Left forelimb (tissue), 1 donor: ENCODE measurements at places on chromosomes 5 and 9.

DNA sequence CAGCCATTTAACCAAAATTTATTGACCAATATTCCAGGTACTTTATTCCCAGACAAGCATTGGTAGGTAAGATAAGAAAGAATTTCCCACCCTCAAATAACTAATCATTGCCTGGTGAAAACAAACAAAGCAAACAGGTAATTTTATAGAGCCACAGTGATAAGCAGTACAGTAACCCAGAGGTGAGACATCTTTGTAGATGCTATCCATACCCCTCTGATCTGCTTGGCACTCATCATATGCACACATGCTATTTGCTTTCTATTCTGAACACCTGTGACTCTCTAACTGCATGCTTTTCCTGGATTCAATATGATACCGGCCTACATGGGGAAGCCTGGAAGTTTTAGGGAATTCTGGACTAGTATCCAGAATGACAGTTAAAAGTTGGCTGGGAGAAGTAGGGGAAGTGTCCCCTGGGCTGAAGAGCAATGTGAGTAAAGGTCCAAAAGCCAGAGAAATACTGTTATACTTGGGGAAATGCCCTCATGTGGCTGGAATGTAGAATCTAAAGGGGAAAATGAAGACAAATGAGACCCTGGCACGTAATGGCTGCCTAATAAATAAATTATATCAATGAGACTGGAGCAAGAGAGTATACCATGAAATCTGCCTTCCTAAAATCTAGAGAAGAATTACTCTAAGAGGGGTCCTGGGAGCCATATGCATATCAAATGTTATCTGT lies 243.8 kb upstream of the ADAMTSL1 start:
- DNase-seq, result no peak

GRCh38 chr5:140408750-140409241 lies 7.2 kb downstream of the ANKHD1 start:
- DNase-seq, result no peak

DNA sequence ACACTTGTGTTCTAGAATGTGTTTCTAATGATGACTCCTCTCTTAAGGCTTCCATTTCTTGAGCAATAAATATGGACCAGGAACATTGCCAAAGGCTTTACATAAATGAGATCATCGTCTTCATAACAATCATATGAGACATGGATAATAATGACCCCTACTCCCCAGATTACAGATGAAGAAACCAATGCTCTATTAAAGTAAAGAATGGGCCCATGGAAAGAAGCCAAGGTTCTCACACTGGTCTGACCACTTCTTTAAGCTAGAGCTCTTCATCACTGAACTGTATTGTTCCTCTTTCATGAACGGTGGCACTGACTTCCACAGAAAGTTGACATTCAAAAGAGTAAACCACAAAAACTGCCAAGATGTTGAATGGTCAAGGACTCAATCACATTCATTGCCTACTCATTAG lies 65.3 kb downstream of the MARCHF3 start:
- no peak for DNase-seq

DNA sequence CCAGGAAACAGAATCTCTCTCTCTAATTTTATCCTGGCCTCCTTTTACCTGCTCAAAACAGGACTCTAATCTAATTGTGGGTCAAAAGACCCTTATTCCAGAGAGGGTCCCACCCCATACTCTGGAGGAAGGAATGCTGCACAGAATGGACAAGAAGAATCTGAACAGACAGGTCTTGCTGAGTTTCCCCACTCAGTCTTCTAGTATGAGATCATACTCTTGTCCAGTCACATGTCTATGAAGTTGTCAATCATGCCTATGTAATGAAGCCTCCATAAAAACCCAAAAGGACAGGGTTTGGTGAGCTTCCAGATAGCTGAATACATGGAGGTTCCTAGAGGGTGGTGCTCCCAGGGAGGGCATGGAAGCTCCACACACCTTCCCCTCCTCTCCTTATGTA lies 123.9 kb upstream of the FER start:
- DNase-seq, result no peak

GRCh38 chr9:3858961-3859360 lies 333.2 kb upstream of the RFX3 start:
- no peak for DNase-seq

DNA sequence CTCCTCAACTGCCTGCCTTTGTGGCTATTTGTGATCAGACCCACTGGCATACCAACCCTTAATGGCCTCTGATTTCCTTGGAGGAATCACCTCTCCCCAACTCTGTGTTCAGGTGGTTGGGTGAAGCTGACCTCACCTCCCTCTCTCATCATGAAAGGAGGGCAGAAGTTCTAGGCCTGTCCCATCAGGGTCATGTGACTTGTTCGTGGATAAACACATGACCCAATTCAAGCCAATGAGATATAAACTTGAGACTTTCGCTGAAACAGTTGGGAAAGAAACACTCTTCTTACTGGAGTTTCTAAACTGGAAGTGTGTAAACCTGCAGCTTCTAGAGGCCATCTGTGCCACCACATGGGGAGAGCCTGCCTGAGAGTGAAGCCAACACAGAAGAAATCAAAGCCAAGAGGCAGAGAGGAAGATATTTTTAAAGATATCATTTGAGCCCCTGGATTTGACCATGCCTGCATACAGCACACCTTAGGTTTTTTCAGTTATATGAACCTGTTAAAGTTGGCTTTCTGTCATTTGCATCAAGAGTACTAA lies 5.8 kb downstream of the GABBR2 start:
- DNase-seq, result no peak

- no peak for DNase-seq
These were observed 52.5 kb downstream of the PFDN1 start for GRCh38 chr5:140250386-140250785.

GRCh38 chr5:37882636-37883035 lies 42.8 kb upstream of the GDNF start:
- no peak for DNase-seq

DNA sequence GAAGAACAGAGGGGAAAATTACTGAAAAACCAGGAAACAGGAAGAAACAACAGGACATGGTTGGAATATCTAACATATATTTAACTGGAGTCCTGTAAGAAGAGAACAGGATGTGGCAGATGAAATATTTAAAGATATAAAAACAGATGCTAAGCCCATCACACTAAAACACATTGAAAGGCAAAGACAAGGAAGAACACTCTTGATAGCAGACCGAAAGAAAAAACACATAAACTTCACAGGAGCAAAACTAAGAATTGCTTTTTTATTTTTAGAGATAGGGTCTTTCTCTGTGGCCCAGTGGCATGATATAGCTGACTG lies 324.4 kb upstream of the ARRDC3 start:
- DNase-seq, result no peak

DNA sequence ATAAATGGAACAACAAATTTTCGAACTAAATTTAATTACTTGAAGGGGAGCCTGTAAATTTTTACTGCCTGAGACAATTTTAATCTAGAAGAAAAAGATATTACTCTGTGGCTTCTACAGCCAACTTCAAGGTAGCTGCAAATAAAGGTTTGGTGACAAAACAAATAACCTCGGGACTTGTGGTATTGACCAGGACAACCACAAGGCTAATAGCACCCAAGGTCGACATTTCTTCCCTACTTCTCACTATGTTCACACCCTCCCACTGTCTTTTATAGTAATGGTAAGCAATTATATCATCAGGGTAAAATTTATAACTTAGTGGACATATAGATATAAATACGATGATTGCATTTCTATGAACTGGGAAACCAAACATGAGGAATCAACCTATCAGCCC lies 67.9 kb upstream of the SPINK5 start:
- DNase-seq, result no peak

DNA sequence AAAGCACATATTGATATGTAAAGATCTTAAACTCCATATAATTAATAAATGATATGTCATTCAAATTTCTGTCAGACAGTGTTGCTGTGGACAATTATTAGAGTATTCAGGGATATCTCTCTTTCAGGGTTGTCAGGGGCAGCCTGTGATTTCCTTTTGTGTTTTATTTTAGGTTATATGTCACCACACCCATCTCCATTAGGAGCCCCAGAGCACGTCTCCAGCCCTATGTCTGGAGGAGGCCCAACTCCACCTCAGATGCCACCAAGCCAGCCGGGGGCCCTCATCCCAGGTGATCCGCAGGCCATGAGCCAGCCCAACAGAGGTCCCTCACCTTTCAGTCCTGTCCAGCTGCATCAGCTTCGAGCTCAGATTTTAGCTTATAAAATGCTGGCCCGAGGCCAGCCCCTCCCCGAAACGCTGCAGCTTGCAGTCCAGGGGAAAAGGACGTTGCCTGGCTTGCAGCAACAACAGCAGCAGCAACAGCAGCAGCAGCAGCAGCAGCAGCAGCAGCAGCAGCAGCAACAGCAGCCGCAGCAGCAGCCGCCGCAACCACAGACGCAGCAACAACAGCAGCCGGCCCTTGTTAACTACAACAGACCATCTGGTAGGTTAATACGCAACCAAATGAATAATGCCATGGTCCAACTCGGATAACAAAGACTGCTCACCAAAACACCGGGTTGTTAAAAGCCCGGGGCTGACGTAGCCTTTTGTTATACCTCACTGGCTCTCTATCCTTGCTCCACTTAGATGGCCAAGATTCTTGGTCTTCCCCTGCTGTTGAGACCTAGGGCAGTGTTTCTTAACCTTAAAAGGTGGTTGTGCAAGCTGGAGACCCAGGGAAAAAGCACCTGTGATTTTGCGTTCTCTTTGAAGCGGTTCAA lies 24.4 kb downstream of the SMARCA2 start:
- no peak for DNase-seq

- DNase-seq, result no peak
These were observed 15.1 kb upstream of the PWWP2A start for GRCh38 chr5:160134332-160134731.

DNA sequence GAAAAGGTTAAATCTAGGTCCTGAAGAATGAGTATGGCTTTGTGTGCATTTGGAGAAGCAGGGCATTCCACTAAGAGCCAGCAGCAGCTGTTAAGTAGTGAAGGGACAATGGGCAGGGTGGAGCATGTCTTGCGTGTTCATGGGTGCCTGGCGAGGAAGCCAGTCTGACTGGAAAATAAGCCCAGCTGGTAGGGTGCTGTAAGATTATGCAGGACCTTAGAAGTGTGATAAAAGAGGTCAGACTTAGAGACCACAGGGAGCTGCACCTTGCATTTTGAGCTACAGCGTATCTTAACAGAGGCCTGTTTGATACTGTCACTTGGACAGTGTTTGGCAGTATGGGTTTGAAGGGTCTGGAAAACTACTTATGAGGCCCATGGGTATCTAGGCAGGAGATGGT lies 131.7 kb upstream of the ELL2 start:
- DNase-seq, result no peak

DNA sequence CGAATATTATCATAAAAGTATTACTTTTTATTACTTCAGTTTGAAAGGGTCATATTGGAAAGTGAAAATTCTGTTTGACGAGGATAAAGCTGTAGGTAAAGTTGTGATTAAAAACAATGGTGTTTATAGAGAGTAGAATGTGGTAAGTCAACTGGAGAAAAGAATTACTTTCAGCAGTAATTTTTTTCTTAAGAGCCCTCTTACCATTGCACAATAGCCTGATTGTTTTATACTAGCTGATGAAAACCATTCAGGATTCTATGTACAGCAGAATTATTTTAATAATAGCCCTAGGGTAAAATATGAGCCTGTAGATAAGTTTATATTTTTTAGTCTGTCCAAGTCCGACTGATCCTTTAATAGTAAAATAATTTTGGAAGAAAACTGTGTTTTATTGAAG lies 16.6 kb downstream of the CDC42SE2 start:
- DNase-seq, result no peak

- DNase-seq, result no peak
These were observed 84.1 kb downstream of the SNX18 start for GRCh38 chr5:54601411-54602230.

DNA sequence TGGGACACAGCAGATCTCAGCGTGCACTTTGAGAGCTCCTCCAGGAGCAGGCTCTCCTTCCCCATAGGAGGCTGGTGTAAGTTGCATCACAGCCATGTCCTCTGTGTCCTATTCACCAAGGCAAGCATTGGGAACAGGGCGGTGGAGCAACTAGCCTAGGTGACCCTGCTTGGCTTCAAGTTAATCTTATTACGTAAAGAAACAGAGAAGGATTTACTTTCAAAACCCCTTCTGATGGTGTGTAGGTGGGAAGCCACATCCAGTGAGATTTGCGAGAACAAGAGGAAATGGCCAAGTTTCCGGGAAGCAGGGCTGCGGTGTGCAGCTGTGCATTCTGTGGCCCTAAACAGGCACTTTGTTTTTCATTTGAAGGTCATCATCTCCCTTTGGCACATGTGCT lies 80.2 kb downstream of the TRIO start:
- no peak for DNase-seq

DNA sequence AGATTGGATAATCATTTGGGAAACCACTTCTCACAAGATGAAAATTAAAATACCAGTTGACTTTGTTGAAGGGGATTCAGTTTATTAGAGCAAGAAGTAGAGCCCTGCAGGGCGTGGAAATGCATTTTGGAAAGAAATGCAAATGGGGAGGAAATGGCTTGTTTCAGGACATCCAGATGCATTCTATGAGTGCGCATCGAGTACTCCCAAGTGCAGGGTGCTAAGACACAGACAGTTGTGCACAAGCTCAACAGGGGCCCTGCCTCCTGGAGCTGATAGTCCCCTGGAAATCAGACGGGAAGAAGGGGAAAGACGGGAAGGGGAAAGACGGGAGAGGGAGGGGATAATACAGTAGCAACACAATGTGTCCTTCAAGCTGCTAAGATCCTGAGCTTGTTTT lies 64.0 kb downstream of the NSUN2 start:
- DNase-seq, result no peak

- no peak for DNase-seq
These were observed 272.0 kb upstream of the ACTBL2 start for GRCh38 chr5:57754616-57755015.

- no peak for DNase-seq
These were observed 13.2 kb upstream of the CEL start for GRCh38 chr9:133048595-133048994.

DNA sequence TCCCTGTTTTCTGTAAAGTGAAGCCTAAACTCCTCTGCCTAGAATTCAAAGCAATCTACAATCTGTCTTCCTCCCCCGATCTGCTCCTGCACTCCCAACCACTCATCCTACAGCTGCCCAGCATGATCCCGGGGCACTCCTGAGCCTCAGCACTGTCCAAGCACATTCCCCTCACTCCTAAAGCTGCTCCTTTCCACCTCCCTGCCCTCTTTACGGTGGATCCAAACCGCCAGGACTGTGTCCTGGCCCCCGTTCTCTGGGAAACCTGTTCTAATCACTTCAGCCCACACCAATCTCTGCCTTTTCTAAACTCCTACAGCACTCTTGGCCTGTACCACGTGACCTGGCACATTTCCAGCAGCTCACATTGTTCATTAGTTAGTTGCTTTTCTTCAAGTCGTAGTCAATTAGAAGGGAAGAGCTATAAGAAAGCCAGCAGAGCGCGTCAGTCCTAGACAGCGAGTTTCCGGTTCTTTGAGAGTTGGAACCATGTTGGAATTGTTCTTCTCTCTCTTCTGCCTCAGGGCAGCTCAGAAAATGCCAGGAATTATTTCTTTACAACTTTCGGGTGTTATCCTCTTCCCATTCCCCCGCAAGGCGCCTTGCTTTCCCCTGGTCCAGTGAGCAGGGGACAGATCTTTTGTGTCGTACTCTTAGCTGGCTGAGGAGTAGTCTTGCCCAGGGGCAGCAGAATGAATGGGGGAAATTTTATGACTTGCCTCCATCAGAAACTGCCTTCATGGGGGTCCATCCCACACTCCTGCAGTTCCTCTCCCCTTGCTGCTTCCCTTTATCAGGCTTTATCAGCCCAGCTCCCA lies 60.7 kb downstream of the NRG2 start:
- DNase-seq, result no peak

- no peak for DNase-seq
These were observed 212.2 kb downstream of the SMARCA2 start for GRCh38 chr9:2227144-2227867.

GRCh38 chr9:8904771-8905515 lies 1105.4 kb upstream of the DMAC1 start:
- DNase-seq, result no peak

- DNase-seq, result peak; percentile 80
These were observed 59.9 kb downstream of the ZFAND5 start for GRCh38 chr9:72305102-72305546.
